ENCODE measurements at places on chromosomes 11 and 22.

GRCh38 chr11:8593455-8593854 lies 573 bp downstream of the STK33 start:
- DNase-seq: no peak

DNA sequence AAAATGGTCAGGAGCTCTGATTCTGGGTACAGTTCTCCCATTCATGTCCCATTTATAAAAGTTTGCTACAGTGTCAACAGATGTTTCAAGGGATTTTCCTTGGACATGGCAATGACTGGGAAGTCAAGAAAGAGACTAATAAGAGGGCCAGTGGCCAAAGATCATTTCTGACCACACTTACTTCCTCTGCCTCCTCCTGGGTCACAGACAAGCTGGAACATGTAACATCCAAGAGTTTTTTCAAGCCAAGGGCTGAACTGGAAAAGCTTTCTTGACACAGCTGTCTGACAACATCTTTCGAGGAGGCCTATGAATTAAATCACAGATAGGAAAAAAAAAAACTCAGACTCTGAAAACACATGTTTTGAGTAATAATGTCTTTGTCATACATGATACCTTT lies 8.7 kb downstream of the COMMD9 start:
- no peak for DNase-seq

- DNase-seq: no peak
These were observed 32.1 kb downstream of the RPL27A start for GRCh38 chr11:8714622-8715225.

DNA sequence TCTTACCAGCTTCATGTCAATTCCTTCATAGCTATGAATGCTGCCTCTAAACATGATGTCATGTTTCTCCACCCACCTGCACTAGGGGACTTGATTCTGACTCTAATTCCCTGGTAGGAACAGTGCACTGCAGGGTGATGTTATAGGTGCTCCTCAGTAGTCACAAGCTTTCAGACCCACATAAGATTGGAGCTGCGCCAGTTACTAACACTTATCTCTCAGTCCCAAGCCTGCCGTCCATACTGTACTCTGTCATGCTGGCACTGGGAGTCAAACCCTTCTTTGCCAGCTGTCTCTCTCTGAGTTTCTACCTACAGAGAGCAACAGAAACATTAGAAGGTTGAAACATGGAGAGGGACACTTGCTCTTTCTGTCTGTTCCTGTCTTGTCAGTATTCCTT lies 5.5 kb downstream of the OR56A1 start:
- no peak for DNase-seq

- peak; percentile 91 for DNase-seq
These were observed 21.8 kb upstream of the RRM1 start for GRCh38 chr11:4072668-4073285.

- DNase-seq: no peak
These were observed 9.5 kb downstream of the KCTD17 start for GRCh38 chr22:37060801-37061610.
